ENCODE measurements at places on chromosomes 5 and 9. TPM values are rescaled to one million over a fixed set of nuclear protein-coding genes. Genes with fewer than 3 reads are reported as not detected.

GRCh38 chr5:147784146-147784987, 1.8 kb upstream of the JAKMIP2 start:
- DNase-seq = no peak

GRCh38 chr9:125532412-125532811, 174.6 kb downstream of the MAPKAP1 start:
- no peak for DNase-seq

- no peak for DNase-seq
Measured at GRCh38 chr5:39175273-39175955, 43.9 kb downstream of the FYB1 start.

DNA sequence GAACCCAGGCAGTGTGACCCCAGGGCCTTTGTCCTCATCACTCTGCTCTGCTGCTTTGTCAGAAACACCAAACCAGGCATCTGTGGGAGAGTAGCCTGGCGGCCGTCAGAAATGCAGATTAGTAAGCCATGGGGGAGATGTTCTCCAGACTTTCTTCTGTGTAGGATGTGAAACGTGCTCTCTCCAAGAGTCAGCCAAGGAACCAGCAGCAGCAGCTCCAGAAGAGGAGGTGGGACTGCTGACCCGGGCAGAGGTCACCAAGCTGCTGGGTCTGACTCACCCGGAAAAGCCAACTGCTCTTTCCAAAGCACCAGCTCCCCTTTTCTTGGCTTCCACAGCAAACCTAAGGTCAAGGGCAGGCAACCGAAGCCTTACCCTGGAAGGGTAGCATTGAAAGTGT, 14.4 kb upstream of the ABLIM3 start:
- no peak for DNase-seq

DNA sequence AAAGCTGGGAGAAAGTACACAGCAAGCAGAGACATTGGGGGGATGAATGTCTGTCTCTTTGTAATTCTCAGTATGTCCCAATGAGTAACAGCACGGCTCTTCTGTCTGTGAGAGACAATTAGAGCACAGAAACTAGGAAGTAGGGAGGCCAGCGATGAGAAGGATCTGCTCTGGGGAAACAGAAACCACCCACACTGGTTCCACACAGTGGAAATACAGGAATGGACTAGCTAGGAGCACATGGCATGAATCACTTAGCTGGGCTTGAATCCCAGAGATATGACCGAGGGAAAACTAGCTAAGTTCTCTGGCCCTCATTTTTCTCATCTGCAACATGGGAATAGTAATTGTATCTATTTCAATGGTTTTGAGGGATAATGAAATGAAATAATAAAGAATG, 895.9 kb downstream of the TLE4 start:
- no peak for DNase-seq

The REXO4 gene
- 18.7 TPM for total RNA-seq

The FAM221B gene
- not detected for total RNA-seq
